NCI-H69 (cell line): ENCODE measurements at places on chromosomes 7 and 10.

DNA sequence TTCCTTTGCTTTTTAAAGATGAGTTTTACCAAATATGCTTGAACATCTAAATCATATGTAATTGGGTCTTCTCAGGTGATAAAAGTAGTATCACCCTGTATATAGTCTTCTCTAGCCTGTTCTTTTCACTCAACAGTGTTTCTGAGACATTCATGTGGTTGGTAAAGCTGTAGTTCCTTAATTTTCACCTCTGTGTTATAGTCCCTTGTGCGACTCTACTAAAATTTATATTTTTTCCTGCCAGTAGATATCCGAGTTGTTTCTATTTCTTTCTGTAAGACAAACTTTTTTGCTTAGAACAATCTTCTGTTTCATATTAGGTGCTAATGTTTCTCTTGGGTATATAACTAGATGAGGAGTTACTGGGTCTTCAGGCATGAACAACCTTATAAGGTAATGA, 35.6 kb downstream of the SYPL1 start:
- no peak for DNase-seq

DNA sequence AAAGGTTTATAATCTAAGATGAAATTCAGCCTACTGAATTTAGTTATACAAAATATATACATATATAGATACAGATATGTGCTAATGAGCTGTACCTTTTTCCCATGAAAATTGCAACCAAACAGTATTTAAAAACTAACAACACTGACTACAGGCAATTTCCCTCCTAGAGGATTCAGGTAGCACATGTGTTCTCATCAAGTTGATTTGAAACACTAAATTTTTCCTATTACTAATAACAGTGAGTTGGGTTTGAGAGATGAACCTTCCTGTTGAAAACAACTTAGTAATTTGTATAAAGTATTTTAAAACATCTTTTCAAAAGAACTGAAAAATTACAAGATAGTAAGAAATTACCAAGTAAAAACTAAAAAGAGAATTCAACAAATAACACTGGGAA, 51.5 kb downstream of the COA1 start:
- no peak for DNase-seq

DNA sequence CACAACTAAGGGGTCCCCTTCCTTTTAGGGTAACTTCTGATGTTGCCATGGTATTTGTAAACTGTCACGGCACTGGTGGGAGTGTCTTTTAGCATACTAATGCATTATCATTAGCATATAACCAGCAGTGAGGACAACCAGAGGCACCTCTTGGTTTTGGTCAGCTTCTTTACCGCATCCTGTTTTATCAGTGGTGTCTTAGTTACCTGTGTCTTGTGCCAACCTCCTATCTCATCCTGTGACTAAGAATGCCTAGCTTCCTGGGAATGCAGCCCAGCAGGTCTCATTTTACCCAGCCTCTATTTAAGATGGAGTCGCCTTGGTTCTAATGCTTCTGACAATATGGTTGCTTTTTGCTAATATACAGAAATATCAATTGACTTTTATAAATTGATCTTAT, 54.9 kb downstream of the AHCYL2 start:
- DNase-seq, result no peak

DNA sequence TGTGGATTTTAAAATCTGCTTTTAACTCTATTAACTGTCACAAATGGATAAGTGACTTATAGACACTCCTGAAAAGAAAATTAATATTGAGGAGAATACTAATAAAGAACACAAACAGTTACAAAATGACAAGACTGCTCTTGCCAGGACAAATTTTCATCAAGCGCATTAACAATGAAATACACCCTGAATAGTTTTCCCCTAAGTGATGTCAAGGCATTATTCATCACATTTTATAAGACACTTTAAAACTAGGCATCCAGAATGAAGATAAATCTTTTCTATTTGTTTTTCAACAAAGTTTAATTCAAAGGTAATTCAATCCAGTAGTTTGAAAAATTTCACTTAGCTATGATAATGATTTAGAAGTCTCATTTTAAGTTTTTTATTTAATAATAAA, 110.5 kb upstream of the SEC61G start:
- DNase-seq, result no peak

GRCh38 chr7:77935652-77936348, 137.2 kb downstream of the PHTF2 start:
- peak; percentile 33 for DNase-seq

GRCh38 chr7:143401265-143401664, 7.4 kb downstream of the EPHA1 start:
- DNase-seq, result no peak

- peak; percentile 65 for DNase-seq
These were observed 220.2 kb downstream of the DGKI start for GRCh38 chr7:137626469-137627067.

- no peak for DNase-seq
These were observed 50.9 kb downstream of the SGCE start for GRCh38 chr7:94605031-94605430.
